Kidney (tissue), 22 donors: ENCODE measurements at places on chromosomes 3 and 15. TPM values are rescaled to one million over a fixed set of nuclear protein-coding genes. Genes with fewer than 3 reads are reported as not detected.
A peak's percentile ranks its signal among the peaks of the same experiment; 100 is the strongest.

Gene UBA7
- 102 TPM for total RNA-seq

Gene CAMP
- total RNA-seq, result not detected

Gene SPATA12
- not detected for total RNA-seq

Gene SERPINI2
- not detected for total RNA-seq

Gene FBXL22
- total RNA-seq, result 4.7 TPM

Gene TMCO5A
- not detected for total RNA-seq

Gene TUSC7
- not detected for total RNA-seq

Gene FOXL2NB
- not detected for total RNA-seq

Gene UBP1
- 57.0 TPM for total RNA-seq

DNA sequence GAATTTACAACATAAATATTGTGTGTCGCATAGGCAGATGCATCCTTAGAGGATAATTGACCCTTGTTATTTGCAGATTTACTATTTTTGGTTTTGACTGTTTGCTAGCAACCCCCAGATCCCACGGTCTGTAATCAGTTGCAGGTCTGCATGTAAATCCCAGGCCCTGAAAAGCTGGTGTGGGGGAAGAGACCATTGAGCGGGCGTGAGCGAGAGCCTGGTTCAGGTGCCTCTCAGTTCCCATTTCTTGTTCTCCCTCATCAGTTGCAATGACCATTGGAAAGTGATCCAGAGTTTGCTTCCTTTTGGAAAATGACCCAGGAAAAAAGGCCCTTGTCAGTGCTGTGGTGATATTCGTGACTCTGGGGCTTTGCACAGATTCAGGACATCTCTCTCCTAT lies 238.9 kb downstream of the UACA start:
- no peak for DNase-seq

DNA sequence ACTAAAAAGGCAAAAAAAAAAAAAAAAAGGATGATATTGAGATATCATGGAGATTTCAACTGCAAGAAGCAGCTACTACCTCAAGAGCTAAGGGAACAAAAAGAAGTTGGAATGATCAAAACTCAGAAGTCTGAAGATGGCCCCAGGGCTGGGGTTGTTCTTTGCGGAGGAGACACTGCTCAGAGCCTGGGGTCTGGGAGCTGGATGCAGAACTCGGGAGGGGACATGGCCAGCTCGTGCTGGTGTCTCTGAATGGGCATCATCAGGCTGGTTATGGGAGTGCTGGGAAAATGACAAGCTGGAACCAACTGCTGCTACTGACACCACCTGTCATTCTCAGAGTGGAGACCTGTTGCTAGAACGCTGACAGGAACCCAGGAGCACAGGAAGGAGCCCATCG lies 14.2 kb upstream of the ADIPOQ start:
- DNase-seq, result peak; percentile 45

- no peak for DNase-seq
Observed at GRCh38 chr15:58880320-58880719, 53.2 kb downstream of the SLTM start.

DNA sequence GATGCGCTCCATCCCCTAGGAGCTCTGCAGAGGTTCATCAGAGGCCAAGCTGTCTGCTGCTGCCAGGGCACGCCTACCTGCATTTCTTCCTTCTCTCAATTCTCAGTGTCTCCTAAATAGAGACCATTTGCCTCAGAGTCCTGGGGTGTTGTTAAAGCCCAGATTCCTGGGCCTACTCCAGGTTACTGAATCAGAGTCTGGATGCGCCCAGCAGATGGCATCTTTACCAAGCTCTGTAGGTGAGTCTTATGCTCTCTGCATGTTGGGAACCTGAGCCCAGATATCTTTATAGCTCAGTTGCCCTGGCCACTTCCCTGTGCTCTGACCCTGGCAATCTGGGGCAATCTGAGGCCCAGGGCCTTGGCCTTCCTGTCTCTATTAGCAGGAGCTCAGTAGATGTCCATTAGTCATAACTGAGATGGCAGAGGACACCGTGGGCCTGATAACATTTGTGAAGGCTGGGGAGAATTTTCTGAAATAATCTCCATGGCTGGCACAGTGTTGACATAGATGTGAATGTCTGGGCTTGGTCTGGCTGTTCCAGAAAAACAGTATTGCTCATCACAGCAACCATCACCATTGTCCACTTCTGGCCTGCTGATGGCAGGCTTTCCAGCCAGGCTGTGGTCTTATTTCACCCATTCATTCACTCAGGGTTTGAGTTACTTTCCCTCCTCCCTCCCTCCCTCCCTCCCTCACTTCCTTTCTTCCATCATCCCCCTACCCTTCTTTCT lies 13.3 kb upstream of the RBP1 start:
- no peak for DNase-seq

- DNase-seq, result no peak
Observed at GRCh38 chr3:159082519-159082918, 280.7 kb downstream of the MFSD1 start.

GRCh38 chr15:75597667-75598341 lies 18.7 kb upstream of the PTPN9 start:
- no peak for DNase-seq

DNA sequence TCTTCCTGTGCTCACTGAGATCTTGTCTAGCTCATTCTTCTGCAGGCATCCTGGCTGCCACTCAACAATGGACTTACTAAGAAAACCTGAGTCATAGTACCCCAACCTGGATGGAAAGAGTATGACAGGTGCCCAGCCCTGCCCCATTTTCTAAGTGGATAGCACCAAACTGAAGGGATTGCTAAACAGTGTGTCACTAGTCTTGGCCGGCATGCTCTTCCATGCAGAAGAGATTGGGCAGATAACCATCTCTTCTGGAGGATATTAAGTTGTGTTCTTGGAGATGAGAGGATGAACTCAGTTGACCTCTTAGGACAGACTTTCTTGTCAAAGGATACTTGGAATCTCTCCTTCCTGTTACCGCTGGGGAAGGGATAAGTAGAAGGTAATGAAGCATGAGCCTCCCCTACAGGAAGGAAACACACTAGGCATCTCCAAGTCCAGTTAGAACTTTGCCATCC lies 797.5 kb downstream of the AGBL1 start:
- DNase-seq, result no peak

DNA sequence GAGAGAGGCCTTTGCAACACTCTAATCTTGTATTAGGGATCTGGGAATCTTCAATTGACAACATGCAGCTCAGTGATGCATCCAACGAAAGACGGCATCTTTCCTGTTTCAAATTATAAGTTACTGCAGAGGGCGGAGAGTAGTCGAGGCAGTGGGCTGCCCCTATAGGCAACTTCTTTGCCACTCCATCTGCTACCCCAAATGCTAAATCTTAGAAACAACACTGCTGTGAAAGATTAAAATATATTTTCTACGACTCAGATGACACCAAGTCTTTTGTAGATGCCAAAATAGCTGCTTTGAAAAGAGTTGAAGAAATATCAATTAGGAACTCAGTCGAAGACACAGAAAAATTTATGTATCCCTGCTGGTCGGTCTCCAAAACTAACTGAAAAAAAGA lies 161.0 kb upstream of the FEZF2 start:
- no peak for DNase-seq

DNA sequence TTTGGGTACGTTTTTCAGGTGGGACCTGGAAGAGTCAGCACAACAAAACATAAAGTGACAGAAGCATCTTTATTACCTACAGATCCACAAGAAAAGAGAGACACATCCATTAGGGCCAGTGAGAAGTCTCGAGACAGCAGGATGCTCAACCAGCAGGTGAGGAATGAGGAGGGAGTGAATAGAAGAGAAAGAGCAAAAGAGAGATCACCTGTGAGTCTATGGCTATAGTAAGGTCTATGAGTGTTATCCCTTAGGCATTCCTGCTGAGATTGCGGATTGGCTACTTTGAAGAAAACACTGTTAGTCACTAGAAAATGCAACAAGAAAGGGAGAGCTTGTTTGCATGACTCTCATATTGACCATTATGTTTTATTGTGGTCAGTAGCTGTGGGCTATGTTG lies 1556.2 kb upstream of the GBE1 start:
- DNase-seq, result no peak

DNA sequence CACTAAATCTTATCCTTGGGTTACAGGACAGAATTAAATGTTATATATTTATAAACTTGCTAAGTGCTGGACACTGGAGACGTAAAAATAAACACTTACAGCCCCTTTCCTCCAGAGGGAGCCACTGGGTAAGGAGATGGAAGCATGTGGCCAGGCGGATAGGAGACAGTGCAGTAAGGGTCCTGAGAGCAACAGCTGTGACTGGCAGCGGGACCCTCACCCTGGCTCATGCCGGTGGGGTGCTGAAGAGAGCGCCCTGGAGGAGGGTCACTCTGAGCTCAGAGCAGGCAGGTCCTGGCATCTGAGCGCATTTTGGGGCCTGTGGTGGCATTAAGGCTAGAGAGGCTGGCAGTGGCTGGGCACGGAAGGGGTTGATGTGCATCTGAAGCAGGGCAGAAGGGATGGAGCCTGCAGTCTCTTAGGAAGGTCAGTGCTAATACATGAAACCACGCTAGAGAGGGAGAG lies 16.0 kb downstream of the SEC61A1 start:
- DNase-seq, result no peak

GRCh38 chr3:53282581-53282980 lies 26.8 kb upstream of the TKT start:
- DNase-seq, result no peak

GRCh38 chr3:133588035-133588434 lies 14.5 kb downstream of the CDV3 start:
- no peak for DNase-seq

GRCh38 chr3:12630292-12630691 lies 33.6 kb downstream of the RAF1 start:
- no peak for DNase-seq

GRCh38 chr15:66873856-66874255 lies 171.8 kb downstream of the SMAD6 start:
- no peak for DNase-seq

DNA sequence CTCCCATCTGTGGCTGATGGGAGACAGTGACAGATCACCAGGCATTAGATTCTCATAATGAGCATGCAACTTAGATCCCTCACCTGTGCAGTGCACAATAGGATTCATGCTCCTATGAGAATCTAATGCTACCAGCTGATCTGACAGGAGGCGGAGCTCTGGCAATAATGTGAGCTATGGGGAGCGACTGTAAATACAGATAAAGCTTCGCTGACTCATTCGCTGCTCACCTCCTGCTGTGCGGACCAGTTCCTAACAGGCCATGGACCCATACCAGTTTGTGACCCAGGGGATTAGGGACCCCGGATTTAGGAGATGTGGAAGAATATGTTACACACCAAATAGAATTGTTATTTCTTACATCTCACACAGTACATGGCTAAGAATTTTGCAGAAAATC lies 6.7 kb downstream of the ARGFX start:
- no peak for DNase-seq

DNA sequence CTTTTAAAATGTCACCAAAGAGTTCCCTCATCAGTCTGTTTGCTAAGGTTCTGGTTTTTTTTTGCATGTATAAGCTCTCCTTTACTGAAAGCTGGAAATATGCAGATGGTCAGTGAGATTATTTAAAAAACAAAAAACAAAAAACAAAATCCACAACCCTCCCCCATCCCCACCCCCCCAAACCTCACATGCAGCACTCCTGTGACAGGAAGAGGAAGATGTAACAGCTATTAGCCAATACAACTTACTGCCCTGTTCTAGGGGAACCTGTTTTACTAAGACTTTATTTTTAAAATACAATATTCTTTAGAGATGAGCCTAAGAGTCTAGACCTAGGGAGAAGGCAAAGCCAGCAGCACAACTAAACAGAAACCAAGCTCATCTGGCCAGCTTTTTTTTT lies 39.5 kb downstream of the ANP32A start:
- no peak for DNase-seq

DNA sequence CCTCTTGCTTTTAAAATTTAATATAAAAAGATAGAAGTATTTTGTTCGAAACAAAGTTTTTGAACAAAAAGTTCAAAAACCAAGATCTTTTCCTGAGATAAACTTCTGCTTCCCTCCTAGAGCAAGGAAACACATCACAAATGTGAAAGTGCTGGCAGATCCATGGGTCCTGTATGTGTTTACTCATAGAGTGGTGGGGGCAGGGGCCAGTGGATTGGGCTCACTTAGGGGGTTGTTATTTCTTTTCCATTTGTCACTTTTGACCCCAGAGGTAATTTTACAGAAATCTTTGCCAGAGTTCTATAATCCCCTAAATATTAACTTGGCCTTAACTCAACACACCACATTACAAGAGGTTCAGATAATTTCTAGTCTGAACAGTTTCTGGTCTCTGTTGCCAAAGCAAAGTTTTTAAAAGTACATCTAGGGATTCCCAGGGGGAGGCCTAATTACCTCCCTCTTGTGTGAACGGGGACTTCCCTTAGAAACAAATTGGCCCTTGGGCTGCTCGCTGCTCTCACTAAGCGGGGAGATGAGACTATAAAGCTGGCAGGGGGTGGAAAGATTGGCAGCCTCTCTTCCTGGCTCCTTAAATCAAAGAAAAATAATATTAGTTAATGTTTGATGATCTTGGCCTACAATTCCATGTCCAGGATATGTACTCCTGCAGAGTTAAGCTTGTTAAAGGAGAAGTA lies 66.8 kb upstream of the PTX3 start:
- DNase-seq, result no peak

DNA sequence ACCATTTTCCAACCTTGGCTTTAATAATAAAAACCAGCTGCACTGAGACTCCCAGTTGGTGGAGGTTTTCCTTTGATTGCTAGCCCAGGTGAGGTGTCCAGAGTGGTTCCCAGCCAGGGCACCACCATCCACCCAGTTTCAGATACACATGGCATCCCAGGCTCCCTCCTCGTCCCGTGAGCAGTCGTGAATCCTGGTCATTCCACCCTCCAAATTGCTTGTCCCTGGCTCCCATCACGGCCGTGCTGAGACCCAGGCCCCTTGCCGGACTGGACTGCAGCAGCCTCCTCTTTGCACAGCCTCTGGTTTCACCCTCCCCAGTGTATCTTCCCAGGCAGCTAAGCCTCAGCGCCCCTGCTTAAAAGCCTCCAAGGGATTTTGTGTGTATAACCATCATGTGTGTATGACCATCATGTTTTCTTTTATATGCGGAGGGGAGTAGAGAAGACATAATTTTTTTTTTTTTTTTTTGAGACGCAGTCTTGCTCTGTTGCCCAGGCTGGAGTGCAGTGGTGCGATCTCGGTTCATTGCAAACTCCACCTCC lies 106.3 kb downstream of the ETFA start:
- DNase-seq, result no peak

DNA sequence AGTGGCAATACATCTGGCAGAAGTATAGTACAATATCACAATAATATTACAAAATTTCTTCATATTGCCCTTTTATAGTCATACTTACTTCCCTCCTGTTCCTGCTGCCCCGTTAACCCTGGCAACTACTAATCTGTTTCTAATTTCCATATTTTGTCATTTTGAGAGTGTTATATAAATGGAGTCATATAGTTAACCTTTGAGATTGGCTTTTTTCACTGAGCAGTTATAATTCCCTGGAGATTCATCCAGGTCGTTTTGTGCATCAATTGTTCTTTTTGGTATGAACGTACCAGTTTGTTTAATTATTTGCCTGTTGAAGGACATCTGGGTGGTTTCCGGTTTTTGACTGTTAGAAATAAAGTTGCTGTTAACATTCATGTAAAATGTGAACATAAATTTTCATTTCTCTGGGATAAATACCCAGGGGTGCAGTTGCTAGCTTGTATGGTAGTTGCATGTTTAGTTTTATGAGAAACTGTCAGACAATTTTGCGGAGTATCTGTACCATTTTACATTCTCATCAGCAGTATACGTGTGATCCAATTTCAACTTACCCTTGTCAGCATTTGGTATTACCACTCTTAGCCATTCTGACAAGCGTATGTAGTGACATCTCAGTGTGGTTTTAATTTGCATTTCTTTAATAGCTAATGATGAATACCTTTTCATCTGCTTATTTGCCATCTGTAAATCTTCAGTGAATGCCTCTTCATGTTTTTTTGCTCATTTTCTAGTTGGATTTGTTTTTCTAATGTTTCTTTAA lies 32.2 kb upstream of the IL20RB start:
- no peak for DNase-seq

- peak; percentile 86 for DNase-seq
Observed at GRCh38 chr15:95259513-95259912, 1028.2 kb downstream of the MCTP2 start.
